ENCODE measurements at places on chromosomes 13 and 19.

DNA sequence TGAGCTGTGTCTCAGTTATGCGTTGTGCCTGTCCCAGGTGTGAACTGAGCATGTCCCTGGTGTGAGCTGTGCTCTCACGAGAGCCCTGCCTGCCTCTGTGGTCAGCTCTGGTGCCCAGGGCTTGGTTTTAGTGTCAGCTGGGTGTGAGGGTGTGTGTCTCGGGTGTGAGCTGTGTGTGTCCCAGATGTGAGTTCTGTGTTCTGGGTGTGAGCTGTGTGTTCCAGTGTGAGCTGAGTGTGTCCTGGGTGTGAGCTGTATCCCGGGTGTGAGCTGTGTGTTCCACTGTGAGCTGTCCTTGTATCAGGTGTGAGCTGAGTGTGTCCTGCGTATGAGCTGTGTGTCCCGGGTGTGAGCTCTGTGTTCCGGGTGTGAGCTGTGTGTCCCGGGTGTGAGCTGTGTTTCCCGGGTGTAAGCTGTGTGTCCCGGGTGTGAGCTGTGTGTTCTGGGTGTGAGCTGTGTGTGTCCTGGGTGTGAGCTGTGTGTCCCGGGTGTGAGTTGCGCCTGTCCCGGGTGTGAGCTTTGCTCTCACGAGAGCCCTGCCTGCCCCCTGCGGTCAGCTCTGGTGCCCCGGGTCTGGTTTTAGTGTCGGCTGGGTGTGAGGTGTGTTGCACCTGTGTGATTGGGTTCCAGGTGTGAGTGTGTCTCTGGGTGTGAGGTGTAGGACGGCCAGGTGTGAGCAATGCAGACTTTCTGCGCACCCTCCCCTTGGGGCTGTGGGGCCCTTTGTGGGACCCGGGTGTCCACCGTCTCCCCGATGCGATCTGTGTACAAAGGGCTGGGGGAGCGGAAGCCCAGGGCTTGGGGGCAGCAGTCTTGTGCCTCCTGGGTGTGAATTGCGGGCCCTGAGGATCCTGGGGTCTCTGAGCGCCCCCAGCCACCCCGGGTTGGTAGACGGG is 7.1 kb upstream of the PEAK3 start:
- DNase-seq = no peak

DNA sequence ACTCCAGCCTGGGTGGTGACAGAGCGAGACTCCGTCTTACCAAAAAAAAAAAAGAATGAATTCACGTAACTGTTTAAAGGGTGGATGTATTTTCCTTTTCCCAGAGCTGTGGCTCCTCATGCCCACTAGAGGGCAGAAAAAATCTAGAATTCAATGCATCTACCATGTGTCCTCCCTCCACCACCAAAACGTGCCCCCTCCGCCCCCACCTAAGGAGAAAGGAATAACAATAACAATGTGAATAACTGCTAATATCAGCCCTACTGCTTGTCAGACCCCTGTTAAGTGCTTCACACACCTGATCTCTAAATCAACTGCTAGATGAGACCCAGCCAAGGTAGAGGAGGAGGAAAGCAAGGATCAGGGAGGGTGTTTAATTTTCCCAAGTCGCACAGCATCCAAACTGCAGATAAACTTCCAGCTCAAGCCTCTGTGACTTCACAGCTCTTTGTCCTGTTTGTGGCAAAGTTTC is 20.2 kb upstream of the PNMA8B start:
- DNase-seq = no peak

- DNase-seq = no peak
Observed at GRCh38 chr19:35560677-35561076, 2.8 kb downstream of the ATP4A start.

GRCh38 chr13:113048766-113049165 is 56.8 kb upstream of the F7 start:
- DNase-seq = peak; percentile 10

DNA sequence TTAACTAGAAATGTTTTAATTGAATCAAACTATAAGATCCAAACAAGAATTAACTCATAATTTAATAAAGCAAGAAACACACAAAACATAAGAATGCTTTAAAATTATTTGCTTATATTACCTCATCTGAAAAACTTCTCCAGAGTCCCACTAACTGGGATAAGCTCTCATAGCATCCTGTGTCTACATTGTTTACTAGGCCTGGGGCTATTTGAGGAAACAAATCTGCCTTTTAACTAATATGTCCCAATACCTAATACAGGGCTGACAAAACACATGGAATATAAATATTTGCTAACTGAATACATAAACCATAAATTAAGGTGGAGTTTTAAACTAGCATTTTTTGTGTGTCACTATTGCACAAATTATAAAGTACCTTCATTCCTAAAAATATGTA is 1399.8 kb upstream of the SLC10A2 start:
- DNase-seq = no peak

DNA sequence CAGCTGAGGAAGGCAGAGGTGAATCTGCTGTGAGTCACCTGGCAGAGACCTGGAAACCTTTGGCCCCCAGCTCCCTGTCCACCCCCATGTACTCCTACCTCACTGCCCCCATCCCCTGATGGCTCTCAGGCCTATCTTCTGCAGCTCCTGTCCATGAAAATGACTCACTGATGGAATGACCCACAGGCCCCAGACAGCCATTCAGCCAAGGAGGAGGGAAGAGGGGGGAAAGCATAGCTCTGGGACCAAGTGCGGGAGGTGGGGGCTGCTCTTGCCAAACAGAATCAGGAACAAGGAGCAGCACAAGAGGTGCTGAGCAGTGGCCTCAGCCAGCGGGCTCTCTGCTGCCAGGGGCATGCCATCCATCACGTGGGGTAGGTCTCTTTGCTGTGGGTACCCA is 111.4 kb upstream of the C1QTNF9B start:
- no peak for DNase-seq

DNA sequence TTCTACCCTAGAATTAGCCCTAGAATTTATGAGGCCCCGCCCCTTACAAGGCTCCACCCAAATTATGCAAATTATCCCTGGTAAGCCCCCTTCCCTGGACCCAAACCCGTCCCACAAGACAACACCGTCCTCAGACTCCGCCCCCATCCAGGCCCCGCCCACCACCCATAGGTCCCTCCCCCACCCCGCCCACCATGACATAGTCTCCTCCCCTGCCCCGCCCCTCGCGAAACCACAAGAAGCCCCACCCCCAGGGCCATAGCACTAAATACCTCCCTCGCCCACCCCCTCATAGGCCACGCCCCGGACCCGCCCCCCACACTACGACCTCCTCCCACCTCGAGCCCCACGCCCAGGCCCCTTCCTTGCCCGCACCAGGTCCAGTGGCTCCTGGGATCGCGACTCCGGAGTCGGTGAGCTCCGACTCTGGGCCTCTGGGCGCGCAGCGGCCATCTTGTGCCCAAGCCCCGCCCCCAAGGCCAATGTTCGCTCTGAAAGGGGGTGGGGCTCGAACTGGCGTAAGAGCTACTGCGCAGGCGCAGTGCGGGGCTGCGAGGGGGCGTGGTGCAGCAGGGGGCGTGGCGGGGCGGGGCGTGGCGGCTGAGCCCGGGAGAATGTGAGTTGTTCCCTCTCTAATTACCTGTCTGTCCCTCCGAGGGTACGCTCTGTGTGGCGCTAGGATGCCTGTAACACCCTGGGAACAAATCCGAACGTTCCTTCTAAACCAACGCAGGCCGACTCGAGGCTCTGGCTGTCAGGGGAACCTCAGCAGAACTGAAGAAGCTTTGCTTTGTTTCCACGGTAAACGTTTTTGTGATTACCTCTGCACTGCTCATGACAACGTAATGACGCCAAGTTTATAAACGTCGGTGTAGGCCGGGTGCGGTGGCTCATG is at the start of gene ZNF784:
TSS of gene ZNF784 (minus strand) at position 458 of the 895 bp plus-strand sequence. CDS start at position 453, 5 bp downstream.
- peak; percentile 94 for DNase-seq

DNA sequence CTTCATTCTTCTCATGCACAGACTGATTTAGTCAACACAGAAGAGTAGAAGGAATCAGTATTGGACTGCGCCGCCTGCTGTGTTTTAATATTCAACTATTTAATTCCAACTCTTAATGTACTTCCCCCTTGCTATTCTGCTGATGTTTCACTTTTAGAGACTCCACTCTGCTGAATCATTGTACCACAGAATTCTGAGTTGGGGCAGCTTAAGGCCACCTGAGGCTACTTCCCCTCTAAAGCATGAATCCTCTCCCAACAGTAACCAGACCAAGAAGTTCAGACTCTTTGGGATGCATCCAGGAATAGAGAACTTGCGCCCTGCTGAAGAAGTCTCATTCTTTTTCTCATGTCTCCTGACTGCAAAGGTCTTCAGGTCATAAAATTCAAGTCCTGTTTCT is 708.8 kb downstream of the UQCRFS1 start:
- DNase-seq = no peak

- DNase-seq = no peak
Observed at GRCh38 chr19:45881909-45882528, 3.9 kb downstream of the IRF2BP1 start.

DNA sequence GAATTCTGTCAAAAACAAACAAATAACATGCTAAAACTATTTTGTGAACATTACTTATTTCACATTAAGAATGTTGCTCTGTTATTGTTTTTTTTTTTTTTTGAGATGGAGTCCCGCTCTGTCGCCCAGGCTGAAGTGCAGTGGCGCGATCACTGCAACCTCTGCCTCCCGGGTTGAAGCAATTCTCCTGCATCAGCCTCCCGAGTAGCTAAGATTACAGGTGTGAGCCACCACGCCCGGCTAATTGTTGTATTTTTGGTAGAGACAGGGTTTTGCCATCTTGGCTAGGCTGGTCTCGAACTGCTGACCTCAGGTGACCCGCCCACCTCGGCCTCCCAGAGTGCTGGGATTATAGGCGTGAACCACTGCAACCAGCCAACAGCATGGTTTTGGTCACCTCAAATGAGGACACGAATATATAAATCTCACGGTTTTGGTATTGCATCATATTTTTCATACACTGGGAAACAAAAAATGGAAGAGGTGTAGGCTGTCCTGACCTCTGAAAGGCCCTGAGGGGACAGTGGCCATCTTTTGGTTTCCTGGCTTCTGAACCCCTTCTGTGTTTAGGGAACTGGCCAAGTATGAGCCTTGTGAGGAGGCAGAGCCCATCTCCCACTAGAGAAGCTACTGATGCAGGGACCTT is 25.5 kb downstream of the GPR42 start:
- no peak for DNase-seq

GRCh38 chr19:1452802-1453524 is 3.0 kb downstream of the APC2 start:
- no peak for DNase-seq

DNA sequence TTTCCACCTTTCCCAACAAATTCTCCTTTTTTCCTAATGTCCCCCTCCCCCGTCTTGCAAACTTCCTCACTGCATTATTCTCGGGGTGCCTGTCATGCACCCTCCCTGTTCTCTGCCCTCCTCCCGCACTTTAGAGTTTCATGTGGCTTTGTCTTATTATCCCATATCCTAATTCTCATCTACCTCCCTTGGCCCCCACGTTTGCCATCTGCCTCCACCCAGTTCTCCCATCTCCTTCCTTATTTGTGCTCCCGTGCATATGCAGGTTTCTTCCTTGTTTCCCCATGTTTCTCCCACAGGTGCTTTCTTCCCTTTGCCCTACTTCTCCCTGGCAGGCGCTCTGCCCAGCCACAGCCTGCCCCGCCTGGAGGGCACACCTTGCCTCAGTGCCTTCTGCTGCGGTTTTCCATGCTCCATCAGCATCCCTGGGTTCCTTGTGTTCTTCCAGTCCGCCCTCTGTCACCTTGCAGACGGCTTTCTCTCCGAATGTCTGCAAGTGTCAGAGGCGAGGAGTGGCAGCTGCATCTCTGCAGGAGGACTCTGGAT is 1.5 kb downstream of the SPATA13 start:
- DNase-seq = no peak

All from left cardiac atrium (tissue), 4 donors.